ENCODE measurements at places on chromosomes 11 and 22. TPM values are rescaled to one million over a fixed set of nuclear protein-coding genes. Genes with fewer than 3 reads are reported as not detected.

GRCh38 chr22:25656724-25657123, 85.3 kb upstream of the MYO18B start:
- no peaks in the 10 kb centered on the region for H3K36me3 ChIP-seq
- H3K4me3 ChIP-seq, result no peak overlapping the region
- no peak overlapping the region for H3K27ac ChIP-seq
- no peak for DNase-seq
- H3K4me1 ChIP-seq, result no peaks in the 10 kb centered on the region
- no peaks in the 10 kb centered on the region for H3K27me3 ChIP-seq

DNA sequence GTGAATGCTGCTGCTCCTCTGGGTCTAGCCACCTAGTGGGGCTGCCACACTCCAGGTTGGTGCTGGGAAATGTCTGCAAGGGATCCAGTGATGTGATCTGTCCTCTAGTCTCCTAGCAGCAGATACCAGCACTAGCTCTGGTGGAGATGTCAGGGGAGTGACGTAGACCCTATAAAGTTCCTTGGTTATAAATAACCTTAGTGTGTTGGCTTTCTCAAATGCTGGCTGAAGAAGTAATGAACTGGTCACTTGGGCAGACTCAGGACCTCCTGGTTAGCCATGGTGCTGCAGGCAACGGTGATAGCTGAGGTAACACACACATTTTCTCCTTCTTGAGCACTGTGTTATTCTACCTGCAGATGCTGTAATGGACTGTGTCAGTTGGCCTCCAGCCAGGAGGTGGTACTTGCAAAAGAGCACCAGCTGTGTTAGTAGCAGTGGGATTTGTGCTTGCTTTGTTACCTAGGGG, 35.5 kb downstream of the BBOX1 start:
- H3K27ac ChIP-seq, result no peak overlapping the region
- no peak for DNase-seq
- H3K27me3 ChIP-seq, result no peaks in the 10 kb centered on the region
- H3K4me1 ChIP-seq, result no peaks in the 10 kb centered on the region
- H3K36me3 ChIP-seq, result no peaks in the 10 kb centered on the region

DNA sequence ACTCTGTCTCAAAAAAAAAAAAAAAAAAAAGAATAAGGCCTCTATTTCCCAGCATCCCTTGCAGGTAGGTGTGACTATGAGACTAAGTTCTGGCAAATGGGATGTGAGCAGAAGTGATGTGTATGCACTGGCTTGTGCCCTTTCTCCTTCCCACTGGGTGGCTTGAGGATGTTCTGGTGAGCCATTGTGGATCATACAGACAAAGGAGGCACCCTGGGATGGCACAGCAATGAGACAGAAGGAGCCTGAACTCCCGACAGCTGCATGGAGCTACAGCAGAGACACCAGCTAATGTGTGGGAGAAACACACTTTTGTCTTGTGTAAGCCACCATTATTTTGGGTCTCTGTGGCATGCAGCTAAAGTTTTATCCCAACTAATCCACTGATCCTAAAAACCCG, 10.6 kb upstream of the SORL1 start:
- no peaks in the 10 kb centered on the region for H3K4me1 ChIP-seq
- no peak for DNase-seq
- H3K36me3 ChIP-seq, result no peaks in the 10 kb centered on the region
- H3K27me3 ChIP-seq, result no peaks in the 10 kb centered on the region
- no peak overlapping the region for H3K27ac ChIP-seq

NR1H3 gene
- 223 TPM for polyA plus RNA-seq

KRTAP5-11 gene
- not detected for polyA plus RNA-seq
